ENCODE measurements at places on chromosomes 6 and 20.
A peak's percentile ranks its signal among the peaks of the same experiment; 100 is the strongest.

DNA sequence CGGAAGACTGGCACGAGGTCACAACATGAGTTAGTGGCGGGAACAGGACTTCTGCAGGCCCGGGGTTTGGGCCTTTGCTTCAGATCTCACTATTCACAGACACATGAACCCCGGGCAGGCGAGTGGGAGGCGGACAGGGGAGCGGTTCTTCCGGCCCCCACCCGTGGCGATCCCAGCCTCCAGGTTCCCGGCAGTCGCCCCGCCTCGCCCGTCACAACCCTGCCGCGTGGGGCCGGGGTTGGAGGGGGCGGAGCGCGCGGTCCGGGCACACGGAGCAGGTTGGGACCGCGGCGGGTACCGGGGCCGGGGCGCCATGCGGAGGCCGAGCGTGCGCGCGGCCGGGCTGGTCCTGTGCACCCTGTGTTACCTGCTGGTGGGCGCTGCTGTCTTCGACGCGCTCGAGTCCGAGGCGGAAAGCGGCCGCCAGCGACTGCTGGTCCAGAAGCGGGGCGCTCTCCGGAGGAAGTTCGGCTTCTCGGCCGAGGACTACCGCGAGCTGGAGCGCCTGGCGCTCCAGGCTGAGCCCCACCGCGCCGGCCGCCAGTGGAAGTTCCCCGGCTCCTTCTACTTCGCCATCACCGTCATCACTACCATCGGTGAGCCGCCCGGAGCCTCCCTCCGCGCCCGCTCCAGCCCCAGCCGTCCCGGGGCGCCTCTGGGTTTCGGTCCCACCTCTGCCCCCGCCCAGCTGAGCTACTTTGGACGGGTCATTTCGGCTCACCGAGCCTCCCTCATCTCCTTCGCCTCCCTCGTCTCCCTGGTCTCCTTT lies at the start of gene KCNK15:
TSS of gene KCNK15 (plus strand) at position 268 of the 769 bp plus-strand sequence. CDS start at position 314, 46 bp downstream.
- peak; percentile 12 for DNase-seq

GRCh38 chr20:34243377-34243776 lies 2.2 kb downstream of the ASIP start:
- DNase-seq = no peak

- DNase-seq = no peak
Measured at GRCh38 chr6:1325461-1326309, 13.8 kb downstream of the FOXQ1 start.

GRCh38 chr20:31560746-31561598 lies 44.1 kb upstream of the ID1 start:
- DNase-seq = no peak

DNA sequence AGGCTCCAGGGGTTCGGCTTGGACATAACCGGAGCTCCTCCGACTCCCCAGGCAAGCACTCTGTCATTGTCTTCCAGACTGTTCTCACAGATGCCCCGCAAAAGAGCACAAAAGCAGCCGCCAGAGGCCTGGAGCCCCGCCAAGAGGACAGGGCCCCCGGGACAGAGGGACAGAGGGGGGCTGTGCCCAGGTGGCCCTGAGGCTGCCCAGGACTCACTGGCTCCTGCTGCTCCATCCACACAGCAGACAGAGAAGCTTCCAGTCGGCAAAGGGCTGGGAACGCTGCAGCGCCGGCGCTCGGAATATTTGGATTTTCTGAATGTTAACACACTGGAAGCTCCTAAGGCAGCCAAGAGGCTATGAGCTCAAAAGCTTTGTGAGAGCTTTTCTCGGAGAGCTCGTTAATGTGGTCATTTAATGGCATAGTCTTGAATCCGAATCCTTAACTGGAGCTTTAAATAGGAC lies 68.0 kb upstream of the QKI start:
- DNase-seq = no peak

GRCh38 chr20:3661060-3661813 lies 2.0 kb downstream of the GFRA4 start:
- DNase-seq = no peak

DNA sequence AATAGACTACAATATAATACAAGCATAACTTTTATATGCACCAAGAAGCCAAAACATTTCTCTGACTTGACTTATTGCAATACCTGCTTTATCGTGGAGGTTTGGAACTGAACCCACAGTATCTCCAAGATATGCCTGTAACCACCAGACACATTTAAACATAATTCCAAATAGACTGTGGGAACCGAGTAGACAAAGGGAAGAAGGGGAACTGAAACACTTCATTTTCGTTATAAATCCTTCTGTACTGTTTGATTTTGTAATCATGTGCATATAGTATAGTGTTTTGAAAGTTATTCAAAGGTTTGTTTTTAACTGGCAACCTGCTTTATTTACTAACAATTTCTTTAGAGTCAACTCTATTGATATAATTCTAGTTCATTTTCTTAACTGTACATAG lies 154.9 kb upstream of the BEND6 start:
- DNase-seq = no peak

- no peak for DNase-seq
Measured at GRCh38 chr6:119138906-119139541, 60.6 kb upstream of the FAM184A start.

DNA sequence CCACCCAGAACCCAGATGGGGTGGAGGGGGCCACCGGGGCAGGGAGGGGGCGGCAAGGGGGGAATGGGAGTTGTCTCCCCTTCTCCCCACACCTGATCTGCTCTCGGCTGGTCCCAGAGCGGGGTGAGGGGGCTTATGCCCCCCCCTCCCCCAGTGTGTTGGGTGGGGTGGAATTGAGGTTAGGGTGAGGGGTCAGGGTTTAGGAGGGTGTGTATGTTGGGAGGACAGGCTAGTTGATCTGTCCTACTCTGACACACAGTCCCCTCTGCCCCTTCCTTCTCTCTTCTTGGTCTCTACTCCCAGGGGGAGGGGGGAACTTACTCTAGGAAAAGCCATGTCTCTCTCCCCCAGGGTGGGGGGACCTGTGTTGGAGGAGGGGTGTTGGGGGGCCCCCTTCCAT lies 1.9 kb upstream of the ZBTB9 start:
- DNase-seq = no peak

DNA sequence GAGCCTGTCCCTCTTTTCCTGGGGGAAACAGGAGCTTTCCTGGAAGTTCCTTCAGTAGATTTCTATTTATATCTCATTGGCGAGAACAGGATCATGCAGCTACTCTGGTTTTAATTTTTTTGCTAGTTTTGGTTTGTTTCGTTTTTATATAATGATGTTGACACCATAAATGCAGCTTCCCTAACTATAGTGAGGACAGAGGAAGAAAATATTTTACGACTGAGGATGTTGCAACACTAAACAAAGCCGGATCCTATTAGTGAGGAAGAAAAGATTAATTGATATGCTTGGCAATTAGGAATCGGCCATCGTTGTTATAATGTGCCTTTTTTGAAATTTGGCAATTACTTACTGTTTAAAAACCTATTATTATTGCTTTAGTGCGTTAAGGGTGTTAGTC lies 16.6 kb downstream of the KDM1B start:
- DNase-seq = no peak

DNA sequence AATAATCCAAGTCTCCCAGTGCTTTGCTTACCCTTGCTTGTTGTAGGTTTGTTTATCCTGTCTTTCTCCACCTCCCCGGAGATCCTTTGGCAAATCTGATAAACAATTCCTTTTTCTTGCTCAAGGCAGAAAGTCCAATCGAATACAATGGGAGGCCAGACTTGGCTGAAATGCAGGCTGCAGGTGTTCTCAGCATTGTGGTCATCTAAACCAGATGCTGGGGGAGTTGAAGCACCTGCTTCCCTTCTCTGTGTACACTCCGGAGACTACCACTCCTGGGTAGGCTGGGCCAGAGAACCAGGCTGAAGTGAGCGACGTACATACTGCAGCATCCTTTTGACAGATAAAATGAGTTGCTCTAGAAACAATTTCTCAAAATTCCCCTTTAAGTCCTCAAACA lies 82.6 kb upstream of the PREP start:
- DNase-seq = no peak

DNA sequence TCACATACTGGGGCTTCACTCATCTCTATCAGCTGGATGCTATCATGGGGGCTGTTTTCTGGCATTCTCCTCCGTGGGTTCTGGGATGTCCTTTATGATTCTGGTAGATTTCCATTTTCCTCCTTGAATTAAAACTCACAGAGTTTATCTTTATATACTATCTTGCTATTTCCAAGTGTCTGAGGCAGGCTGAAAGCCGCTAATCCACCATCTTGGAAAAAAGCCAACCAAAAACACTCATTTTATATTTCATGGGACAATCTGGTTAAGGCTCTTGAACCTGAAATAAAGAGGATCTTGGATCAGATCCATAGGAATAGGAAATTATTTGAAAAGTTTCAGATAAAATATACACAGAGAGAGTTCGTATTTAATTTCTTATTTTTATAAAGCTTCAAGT lies 86.0 kb downstream of the AFG1L start:
- no peak for DNase-seq

DNA sequence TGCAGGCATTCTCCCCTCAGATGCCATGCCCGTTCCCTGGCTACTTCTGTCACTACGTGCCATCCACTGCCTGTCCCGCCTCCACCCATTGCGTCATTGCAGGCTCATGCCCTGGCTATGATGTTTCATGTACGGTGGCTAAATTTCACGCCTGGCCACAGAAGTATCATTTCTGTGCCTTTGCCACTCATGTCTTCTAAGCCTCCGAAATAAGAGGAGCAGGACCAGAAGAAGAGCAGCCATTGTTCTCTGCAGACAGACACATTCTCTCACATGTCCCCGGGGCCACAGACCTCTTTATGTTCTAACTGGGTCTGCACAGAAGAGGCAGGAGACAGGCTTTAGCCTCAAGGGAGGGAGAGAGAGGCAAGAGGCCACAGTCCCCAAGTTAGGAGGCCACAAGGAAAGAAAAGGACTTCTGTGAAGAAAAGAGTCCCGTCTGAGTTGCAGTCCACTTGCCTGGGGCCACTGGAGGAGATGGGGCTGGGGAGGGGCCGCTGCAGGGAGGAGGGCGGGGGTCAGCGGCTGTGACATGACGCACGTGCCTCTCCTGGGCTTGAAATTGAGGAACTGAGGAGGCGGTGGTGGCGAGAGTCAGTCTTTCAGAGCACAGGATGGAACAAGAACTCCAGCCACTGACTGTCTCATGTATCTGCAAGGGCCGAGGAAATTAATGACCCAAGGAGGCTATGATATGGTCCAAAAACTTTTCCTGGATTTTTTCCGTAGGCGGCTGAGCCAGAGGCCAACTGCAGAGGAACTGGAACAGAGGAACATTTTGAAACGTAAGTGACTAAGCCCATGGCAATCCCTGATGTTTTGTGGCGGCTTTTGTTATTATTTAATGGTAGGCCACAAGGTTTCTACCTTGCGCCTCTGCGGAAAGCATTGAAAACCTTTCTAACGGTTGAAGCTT lies 55.9 kb downstream of the TBC1D7 start:
- peak; percentile 23 for DNase-seq

DNA sequence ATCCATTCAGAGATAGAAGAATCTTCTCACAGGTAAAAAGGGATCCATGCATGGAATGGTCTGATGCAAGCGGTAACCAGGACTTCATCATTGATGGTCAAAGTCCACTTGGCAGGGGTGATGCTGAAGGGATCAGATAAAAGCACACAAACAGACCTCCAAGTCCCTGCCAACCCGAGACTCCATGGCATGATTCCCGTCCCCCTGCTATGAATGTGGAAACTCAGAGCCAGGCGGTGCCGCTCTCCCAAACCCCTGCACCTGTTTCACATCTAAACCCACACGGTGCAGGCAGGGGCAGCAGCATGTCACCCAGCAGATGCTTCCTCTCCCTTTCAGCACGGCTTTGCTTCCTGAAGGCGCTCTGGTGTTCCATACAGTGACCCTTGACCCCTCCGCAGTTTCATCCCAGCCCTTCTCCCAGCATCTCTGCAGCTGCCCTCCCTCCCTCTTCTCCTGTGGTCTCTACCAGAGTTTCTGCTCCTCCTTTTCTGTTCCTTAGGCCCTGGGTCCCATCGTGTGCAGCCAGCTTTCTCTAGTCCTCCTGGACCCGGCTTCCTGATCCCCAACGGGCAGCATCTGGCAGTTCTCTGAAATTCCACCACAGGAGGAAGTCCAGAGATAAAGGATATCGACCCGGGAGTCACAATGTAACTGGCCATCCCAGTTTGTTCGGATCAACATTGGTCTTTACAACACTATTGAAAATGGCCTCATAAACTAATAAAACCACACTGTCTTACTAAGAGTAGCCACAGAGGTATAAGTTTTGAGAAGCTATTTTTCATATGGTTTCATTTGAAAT lies 235.0 kb downstream of the TTLL2 start:
- DNase-seq = no peak

DNA sequence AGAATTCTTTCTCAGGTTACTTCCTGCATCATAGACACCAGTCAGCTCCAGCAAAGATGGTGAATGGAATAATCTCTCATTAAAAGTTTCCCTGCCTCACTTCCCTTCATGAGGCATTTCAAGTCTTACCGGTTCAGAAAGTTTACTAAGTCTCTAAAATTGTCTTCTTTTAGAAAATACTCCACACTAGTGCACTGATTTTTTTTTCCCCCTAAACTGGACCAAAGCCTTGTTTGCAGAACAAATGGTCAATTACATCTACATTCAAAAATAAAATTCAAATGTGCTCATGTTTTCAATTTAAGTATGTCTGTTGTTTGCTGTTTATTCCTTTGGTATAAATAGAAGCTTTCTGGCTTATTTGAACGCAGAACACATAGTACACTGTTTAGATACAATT lies 111.2 kb downstream of the GMPR start:
- no peak for DNase-seq

- DNase-seq = peak; percentile 84
Measured at GRCh38 chr6:35327349-35328027, 14.9 kb upstream of the PPARD start.

Data from CD4-positive, alpha-beta T cell treated with Interleukin-17A for 1 hour (primary cell).